ENCODE measurements at places on chromosomes 12 and 14.
A peak's percentile ranks its signal among the peaks of the same experiment; 100 is the strongest.

- ATAC-seq: peak; percentile 80
These were observed 74.3 kb downstream of the SRGAP1 start for GRCh38 chr12:63918800-63919300.

DNA sequence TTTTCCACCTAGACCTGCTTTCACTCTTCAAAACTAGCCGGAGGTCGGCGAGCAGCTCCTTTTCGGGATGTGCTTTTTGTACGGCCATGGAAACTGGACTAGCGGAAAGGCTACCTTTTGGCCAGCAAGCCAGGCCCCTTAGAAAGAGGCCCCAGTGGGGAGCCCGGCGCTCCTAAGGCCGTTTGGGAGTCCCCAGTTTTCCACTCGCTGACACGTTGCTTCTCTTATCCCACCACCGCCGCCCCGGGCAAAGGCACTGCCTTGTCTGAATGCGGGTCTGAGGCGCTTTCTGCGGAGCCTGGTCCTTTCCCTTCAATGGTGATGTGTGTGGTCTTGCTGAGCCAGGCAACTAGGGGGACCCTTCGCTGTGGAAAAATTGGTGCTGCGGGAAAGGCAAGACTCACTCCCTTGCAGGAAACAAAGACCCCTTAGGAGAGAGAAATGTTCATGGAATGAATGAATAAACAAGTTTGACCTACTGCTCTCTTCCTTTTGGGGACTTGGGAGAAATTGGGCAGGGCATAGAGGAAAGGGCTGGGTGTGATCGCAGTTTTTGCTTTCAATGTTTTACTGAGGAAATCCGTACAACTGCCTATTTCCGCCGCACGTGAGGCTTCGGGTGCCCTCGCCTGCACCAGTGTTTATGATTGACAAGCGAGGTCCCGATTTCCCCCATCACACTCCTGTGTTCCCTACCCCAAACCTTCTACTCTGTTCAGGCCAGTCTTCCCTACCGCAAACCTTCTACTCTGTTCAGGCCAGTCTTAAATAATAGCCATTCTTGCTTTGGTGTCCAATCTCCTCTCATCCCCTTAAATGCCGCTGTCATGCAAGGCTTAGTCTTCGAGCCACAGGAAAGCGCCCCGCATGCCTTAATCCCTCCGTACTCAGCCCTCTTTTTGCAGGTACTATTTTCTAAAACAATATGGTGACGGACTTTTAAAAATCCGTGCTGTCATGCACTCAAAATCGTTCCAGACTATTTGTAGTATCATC lies 1.0 kb upstream of the SLC38A2 start:
- no peak for ATAC-seq

DNA sequence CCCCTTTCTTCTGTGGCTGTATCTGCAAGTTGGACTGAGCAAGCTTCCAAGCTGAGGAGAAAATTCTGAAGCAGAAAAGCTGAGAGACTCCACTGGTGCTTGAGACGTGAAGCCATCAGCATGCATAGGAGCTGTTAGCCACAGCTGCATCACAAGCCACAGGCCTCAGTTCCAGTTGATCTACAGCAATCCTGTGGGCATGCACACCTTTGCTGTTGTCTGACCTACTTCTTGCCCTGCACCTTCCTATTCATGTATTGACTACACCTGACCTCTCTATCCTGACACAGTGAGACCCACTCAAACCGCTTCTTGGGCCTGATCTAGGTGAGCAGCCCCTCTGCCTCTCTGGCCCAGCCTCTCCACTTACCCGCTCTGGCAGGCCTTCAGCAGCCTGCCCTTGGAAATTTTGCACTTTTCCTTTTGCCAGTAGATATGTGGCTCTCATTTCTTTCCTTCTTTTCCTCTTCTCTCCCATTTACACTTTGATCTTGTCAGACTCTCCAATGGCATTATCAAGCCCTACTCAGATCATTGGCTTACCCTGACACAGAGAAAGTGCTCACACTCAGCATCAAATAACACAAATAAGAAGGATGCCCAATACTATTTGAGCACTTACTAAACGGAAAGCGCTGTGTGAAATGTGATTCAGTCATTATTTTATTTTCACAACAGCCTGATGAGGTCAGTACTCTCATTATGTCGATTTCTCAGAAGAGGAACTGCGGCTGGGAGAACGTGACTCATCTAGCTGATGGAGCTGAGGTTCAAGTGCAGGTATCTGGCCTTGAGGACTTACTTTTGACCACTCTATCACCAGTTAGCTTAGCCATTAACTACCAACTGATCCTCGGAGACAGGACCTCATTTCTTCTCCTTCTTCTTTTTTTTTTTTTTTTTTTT lies 21.9 kb upstream of the PTGR2 start:
- peak; percentile 52 for ATAC-seq

DNA sequence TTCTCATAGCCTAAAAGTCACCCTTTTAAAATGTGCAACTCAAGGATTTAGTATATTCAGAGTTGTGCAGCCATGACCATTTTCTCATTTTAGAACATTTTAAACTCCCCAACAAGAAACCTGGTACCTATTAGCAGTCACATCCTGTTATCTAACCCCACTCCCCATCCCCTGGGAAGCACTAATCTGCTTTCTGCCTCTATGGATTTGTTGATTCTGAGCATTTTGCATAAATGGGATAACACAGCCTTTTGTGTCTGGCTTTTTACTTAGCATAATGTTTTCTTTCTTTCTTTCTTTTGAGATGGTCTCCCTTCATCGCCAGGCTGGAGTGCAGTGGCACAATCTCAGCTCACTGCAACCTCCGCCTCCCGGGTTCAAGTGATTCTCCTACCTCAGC lies 38.6 kb upstream of the YY1 start:
- ATAC-seq: no peak

DNA sequence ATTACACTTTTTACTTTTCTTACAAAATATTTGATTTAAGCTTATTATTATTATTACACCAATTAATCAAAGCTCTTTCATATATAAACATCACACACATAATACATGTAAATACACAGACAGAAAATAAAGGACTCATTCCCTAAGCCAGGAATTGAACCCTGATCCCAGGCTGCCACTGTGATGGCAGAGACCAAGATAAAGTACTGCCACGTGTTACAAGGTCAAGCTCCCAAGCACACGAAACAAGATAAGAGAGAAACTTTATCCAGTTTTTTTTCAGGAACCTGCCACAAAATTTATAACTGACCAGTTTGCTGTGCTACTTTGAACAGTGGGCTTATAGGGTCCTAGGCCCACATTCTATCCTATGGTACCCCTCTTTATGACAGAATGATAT lies 111.3 kb downstream of the EML1 start:
- no peak for ATAC-seq

DNA sequence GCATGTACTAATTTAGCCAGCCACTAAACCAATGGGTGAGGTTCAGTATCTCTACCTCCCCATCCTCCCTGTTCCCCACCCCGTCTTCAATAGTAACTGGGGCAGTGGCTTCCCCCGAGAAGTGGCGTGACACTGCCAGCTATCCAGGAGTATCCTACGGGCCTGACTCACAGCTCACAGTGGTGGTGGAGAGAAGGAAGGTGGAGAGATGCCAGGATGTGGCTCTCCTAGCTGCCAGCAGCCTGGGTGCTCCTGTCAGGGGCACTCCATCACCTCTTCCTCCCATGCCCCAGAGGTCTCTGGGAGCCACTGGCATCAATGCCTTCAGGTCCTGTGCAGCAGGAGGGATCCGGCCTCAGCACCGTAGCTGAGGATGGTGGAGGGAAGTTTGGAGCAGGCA lies 49.0 kb downstream of the TSPAN11 start:
- ATAC-seq: no peak

DNA sequence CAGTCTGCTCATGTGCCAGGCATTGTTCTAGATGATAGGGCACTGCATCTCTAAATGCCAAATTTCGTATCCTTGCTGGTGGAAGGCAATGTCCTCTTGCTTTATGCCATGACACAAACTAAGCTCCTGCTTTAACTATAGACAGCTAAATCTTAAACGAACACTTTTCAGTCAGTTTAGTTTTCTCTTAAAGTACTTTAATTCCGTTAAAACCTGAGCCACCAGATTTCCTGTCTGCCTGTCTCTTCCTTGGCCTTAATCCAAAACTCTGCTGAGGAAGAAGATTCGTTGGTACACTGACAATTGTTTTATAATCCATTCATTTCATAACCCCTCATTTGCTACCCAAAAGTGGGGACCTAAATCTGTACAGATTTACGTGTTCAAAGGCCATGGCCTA lies 194.4 kb upstream of the BCL2L14 start:
- ATAC-seq: no peak

DNA sequence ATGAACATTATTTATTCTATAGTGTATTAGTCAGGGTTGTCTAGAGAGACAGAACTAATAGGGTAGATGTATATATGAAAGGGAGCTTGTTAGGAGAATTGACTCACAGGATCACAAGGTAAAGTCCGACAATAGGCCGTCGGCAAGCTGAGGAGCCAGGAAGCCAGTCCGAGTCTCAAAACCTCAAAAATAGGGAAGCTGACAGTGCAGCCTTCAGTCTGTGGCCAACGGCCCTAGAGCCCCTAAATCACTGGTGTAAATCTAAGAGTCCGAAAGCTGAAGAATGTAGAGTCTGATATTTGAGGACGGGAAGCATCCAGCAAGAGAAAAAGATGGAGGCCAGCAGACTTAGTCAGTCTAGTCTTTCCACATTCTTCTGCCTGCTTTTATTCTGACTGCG lies 912.2 kb downstream of the FLRT2 start:
- ATAC-seq: no peak

DNA sequence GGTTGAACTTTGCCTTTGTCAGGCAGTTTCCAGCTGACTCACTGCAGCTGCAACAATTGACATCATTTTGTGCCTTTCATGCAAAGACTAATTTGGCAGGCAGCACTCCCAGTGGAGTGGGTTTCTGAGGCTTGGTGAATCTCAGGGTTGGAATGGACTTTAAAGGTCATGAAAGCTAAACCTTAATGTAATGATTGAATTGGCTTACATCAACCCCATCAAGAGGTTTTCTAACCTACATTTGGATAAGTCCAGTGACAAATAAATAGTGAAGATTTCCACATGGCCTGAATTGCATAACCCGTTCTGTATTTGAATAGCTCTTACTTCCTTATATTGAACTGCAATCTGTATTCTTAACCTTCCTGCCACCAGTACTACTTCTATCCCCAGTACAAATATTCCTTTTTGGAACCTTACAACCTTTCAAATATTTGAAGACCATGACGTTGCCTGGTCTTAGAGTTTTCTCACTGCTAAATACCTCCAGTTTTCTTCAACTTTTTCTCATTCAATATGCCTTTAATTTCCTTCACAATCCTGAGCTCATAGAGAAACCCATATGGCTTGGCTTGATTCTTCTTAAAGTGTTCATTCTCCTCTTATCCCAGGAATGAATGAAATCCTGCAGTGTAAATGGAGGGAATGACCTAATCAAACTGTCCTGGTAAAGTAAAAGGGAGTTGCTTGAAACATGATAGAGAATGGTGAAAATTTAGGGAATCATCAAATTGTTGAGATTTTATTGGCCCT lies 168.1 kb upstream of the NOVA1 start:
- no peak for ATAC-seq

DNA sequence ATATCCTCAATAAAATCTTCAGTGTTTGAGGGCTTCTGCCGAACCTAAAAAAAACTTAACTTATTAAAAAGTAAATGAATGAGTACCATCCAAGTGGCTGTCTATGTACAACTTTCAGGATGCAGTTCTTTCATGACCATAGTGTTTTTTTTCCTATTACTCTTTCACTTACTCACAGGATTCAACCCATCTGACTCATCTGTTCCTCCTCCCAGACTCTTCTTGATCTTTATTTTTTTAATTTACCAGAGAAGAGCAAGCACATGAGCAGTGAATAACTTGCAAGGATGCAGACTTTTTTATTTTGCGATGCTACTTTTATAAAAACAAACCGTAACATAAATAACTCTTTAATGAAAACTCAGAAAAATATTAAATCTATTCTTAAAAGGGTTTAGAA lies 24.5 kb downstream of the RECQL start:
- no peak for ATAC-seq

- ATAC-seq: peak; percentile 29
These were observed 1.5 kb downstream of the BCL2L14 start for GRCh38 chr12:12072064-12072760.

GRCh38 chr12:27549801-27550652 lies 26.0 kb downstream of the PPFIBP1 start:
- ATAC-seq: peak; percentile 80

- ATAC-seq: no peak
These were observed 1.6 kb upstream of the SSTR1 start for GRCh38 chr14:38205949-38206665.

- ATAC-seq: no peak
These were observed 169.8 kb downstream of the CAPZA3 start for GRCh38 chr12:18907728-18908127.

DNA sequence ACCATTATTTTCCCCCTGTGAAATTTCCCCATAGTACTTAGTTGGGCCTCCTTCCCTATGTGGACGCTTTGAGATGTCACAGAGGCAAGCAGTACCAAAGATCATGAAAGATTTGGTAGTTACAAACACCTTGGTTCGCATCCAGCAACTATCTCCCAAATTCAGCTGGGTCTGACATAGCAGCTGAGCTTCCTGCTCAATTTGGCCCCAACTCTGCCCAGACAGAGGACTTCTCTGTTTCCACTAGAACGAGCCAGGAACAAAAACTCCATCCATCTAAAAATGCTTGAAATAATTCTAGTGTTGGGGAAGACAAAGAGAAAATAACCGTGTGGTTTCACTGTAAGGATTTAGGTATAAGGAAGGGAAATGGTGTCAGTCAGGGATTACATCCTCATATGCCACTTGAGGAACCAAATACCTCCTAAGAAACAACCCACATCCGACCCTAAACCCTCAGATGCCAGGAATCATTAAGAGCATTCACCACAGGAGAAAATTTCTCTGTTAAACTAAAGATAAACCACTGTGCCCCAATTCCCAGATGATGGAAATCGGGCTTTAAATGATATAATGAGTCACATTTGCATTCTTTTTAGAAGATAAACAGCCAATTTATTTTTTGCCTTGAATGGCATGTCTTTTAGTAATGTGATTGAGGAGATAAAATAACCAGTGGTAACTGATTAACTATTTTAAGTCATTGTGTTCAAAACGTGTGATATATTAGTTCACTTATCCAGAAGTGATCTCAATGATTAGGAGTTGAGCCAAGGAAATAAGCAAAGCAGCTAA lies 103.7 kb upstream of the IFNG-AS1 start:
- no peak for ATAC-seq

- no peak for ATAC-seq
These were observed 80.6 kb upstream of the OVCH1 start for GRCh38 chr12:29578070-29578469.

DNA sequence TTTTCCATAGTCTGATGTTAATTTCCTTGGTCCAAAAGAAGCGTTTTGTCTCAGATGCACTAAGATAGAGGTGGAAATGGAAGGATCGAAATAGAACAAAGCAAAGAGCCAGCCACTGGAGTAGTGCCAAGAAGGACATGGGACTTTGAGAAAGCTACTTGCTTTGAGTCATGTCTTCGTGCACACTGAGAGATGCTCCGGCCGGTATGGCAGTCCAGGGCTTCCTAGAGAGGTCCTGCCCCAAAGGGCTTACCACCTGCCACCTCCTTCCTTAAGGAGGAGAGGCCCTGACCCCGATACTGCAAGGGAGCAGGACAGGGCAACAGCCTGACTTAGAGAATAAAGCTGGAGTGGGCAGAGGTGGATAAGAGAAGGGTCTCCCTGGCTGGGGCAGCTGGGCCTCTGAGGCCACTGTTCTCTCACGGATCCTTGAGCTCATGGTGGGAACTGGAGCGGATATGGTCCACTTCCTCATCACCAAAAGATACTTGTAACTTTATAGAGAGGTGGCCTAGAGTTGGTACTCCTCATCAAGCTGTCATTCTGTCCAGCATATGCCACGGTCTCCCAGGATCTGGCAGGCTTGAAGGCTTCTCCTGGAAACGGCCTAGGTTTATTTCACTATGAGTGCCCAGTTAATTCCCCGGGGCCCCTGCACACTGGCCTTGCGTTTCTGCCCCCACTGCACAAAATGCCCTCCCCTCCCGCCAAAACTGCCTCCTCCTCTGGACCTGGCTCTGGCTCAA lies 57.4 kb downstream of the FOXN3 start:
- ATAC-seq: peak; percentile 8
